ENCODE measurements at places on chromosomes 4 and X. TPM values are rescaled to one million over a fixed set of nuclear protein-coding genes. Genes with fewer than 3 reads are reported as not detected.

- H3K27ac ChIP-seq = no peak overlapping the region
- no peaks in the 10 kb centered on the region for H3K4me1 ChIP-seq
- no peak overlapping the region for H3K4me3 ChIP-seq
- no peaks in the 10 kb centered on the region for H3K36me3 ChIP-seq
- DNase-seq = no peak
- peaks cover 9% of the 10 kb centered on the region for H3K27me3 ChIP-seq
Measured at GRCh38 chrX:9293903-9294302, 171.0 kb upstream of the TBL1X start.

GRCh38 chr4:150327262-150327780 is 249.1 kb downstream of the DCLK2 start:
- H3K36me3 ChIP-seq = peaks cover 7% of the 10 kb centered on the region
- no peaks in the 10 kb centered on the region for H3K27me3 ChIP-seq
- H3K4me3 ChIP-seq = no peak overlapping the region
- no peak overlapping the region for H3K27ac ChIP-seq
- H3K4me1 ChIP-seq = no peaks in the 10 kb centered on the region
- DNase-seq = no peak

Gene C4orf50
- total RNA-seq = 0.16 TPM

Gene HMX1
- total RNA-seq = not detected

Gene NAP1L3
- 0.57 TPM for total RNA-seq

Data from activated CD4-positive, alpha-beta T cell treated with anti-CD3 and anti-CD28 coated beads, Interleukin-2, amount 10 ng/mL, durations not matched to agents 24 days and 14 days (primary cell).